ENCODE measurements at places on chromosomes 3 and 15.

DNA sequence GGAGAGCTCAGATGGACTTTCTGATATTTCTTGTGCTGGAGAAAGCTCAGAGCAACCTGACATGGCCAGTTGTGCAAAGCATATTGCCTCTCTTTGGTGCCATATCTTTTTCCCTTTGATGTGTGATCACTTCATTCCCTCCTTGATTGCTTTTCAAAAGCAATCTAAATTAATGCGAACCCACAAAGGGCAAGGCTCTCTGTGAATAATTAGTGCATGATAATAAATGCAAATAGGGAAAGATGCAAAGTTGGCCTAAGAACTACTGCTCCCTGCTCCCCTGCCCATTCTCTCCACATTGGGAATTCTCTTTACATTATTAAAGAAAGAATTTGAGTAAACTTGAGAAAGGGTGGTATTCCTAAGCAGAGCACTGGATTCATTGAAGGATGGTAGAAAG is 60.9 kb downstream of the SRGAP3 start:
- DNase-seq, result no peak

DNA sequence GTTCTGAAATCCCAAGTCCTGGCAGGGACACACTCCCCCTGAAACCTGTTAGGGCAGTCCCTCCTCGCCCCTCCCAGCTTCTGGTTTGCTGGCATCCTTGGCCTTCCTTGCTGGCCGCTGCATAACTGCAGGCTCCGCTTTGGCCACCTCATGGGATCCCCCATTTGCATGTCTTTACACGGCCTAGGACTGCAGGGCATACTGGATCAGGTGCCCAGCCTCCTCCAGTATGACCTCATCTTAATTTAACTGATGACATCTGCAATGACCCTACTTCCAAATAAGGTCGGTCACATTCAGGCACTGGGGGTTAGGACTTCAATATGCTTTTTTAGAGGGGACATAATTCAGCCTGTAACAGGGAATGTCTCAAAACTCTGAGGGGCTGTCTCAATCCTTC is 173.3 kb downstream of the RAB11A start:
- DNase-seq, result no peak

DNA sequence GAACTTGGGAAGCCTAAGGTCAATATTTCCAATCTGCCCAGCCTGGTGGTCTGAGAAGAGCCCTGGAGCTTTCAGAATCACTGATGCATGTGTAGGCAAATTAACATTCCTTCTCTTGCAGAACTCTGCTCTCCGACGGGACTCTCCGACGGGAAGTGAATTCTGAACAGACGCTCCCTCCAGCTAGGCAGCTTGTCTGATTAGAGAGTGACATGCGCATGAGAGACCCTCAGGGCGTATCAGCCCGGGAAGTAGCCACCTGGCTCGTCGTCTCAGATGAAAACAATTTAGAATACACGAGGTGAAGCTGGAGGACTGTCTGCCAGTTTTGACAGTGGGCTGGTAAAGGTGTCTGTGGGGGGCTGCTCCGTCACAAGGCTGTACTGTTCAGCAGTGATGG is 103.1 kb downstream of the DGKG start:
- DNase-seq, result no peak

DNA sequence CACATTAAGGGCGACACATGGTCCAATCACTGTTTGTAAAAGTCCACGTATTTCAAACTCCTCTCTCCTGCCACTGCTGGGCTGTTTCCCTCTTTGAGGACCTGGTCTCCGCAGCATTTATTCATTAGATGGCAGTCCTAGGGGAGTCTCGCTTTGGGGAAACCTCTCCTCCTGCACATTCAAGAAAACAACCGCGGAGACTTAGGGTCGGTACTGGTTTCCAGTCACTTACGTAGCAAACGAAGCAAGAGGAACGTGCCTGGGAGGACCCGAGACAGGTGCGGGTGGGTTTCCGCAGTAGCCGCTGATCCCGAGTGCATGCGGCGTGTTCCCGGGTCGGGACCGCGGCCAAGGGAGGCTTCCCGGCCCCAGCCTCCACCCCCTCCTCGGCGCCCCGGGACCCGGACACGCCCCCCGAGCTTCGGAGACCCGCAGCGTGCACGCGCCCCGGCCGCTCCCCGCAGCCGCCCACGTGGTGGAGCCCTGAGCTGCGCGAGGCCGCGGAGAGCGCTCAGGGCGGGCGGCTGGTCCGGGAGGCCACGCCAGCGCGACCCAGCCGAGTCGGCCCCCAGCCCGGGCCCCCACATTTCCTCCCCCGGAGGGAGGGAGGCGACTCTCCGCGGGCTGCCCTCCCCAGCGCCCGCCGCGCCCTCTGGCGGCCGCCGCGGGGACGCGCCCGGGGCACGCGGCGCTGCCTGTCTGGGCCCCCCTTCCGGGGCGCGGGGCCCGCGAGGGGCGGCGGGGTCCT is 1.1 kb upstream of the IGF1R start:
- DNase-seq, result peak; percentile 58

DNA sequence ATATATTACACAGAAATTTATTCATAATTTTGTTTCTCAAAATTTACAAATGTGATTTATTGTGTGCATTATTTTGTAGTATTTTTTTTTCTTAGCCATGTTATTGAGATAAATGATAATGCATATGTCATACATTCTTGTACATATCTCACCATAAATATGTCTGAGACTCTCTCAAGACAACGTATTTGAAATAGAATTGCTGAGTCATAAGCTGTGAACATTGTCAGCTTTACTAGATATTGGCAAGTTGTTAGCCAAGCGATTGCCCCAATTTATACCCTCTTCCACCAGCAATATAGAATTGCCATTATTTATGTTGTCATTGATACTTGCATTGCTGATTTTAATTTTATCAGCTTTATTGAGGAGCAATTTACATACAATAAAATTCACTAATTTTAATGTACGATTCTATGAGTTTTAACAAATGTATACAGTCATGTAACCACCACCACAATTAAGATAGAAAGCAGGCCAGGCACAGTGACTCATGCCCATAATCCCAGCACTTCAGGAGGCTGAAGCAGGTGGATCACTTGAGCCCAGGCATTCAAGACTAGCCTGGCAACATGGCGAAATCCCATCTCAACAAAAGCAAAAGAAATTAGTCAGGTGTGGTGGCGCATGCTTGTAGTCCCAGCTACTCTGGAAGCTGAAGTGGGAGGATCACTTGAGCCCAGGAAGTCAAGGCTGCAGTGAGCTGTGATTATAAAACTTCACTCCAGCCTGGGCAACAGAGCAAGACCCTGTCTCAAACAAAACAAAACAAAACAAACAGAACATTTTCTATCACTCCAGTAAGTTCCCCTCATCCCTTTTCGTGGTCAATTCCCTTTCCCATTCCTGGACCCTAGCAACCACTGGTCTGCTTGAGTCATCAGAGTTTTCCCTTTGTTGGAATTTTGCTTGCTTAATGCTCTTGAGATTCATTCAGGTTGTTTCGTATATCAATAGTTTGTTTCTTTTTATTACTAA is 373.1 kb downstream of the MFSD1 start:
- DNase-seq, result no peak

DNA sequence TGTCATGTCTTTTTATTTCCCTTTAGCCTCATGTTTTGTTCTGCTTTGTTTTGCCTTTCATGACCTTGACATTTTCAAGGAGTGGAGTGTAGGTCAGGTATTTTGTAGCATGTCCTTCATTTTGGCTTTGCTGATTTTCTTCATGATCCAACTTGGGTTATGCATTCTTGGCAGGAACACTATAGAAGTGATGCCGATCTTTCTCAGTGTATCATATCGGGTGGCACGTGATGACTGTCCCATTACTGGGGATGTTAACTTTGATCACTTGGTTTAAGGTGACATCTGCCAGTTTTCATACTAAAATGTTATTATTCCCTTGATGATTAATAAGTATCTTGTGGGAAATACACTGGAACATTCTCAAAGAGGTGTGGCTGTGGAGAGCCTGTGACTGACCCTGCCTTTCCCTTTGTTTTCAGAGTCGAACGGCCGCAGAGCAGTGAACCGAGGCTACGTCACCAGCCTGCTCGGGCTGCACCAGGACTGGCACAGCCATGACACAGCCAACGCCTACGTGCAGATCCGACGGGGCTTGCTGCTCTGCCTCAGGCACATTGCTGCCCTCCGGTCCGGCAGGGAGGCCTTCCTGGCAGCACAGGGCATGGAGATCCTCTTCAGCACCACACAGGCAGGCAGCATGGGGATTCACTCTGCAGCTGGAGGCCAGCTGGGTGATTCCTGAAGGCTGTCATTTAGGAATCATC is 167.7 kb downstream of the AGBL1 start:
- DNase-seq, result no peak

- no peak for DNase-seq
Observed at GRCh38 chr3:94294806-94295205, 231.9 kb downstream of the NSUN3 start.

DNA sequence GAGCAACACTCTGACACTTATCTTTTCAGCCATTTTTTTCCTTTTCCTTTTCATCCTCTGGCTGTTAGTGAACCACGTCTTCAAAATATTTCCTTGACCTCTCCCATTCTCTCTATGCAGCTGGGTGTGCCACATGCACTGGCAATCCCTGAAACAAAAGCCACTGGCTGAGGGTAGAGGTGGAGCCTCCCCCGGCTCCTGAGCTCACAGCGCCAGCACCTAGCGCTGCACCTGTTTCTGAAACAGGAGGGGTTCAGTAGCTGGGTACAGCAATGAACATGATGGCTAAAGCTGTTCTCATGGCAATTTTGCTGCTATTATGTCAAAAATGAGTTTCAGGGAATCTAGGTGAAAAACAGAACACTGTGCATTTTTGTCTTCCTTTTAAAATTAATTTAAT is 314.7 kb upstream of the ATP10A start:
- no peak for DNase-seq

- DNase-seq, result peak; percentile 36
Observed at GRCh38 chr15:90165659-90166489, 35.3 kb upstream of the SEMA4B start.

- no peak for DNase-seq
Observed at GRCh38 chr15:33621141-33621540, 310.4 kb downstream of the RYR3 start.

Data from activated naive CD4-positive, alpha-beta T cell treated with Interleukin-2 at 50 U/mL for 16 hours (primary cell).